ENCODE measurements at places on chromosomes 5 and 9. TPM values are rescaled to one million over a fixed set of nuclear protein-coding genes. Genes with fewer than 3 reads are reported as not detected.

- ATAC-seq, result no peak
Observed at GRCh38 chr5:134578578-134579283, 53.3 kb downstream of the JADE2 start.

DNA sequence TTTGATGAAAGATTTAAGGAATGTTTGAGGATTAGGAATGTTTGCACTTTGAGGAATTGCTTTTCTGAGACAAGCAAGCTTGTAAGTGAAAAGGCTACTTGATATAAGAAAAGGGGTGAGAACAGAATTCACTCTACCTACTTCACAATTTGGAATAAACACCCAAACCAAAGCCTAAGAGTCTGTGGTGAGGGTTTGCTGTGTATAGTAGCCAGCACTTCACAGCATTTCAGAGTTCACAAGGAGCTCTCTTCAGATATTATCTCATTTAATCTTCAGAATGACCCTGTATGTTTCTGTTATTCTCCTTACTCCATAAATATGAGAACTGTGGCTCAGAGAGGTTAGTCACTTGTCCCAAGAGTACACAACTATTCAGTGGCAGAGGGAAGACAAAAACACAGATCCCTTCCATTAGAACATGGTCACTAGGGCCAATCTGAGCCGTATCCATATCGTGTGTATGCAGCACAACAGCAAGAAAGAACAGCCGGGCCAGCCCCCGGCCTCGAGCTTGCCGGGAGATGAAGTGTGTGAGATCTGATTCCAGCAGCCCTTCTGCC is 92.4 kb downstream of the FRMD3 start:
- ATAC-seq, result no peak

GRCh38 chr5:142810081-142810480 is 39.9 kb downstream of the ARHGAP26 start:
- ATAC-seq, result no peak

GRCh38 chr5:89436464-89436863 is 553.5 kb upstream of the MEF2C start:
- ATAC-seq, result no peak

Gene FIBCD1
- total RNA-seq, result 0.20 TPM

Gene DMRT2
- total RNA-seq, result 0.12 TPM

GRCh38 chr5:62621280-62621679 is 42.7 kb downstream of the LRRC70 start:
- ATAC-seq, result no peak

Gene LVRN
- total RNA-seq, result 0.08 TPM

DNA sequence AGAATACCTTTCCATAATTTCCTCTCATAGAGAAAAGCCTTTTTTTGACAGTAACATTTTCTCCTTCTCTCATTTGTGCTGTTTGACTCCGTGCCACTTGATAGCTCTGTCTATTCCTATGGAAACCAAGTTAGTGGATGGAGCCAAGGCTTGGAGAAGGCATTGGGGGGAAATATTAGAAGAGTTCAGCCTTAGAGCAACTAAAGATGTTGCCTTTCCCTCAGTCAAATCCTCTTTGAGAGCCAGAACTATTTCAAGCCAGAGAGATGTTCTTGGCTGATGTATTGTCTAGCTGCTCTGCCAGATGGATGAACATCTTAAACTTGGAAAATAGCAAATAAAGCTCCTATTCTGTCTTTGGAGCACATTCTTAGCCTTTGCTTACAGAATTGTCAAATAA is 112.4 kb downstream of the INVS start:
- ATAC-seq, result no peak

GRCh38 chr5:78717674-78718584 is 69.4 kb upstream of the LHFPL2 start:
- no peak for ATAC-seq

DNA sequence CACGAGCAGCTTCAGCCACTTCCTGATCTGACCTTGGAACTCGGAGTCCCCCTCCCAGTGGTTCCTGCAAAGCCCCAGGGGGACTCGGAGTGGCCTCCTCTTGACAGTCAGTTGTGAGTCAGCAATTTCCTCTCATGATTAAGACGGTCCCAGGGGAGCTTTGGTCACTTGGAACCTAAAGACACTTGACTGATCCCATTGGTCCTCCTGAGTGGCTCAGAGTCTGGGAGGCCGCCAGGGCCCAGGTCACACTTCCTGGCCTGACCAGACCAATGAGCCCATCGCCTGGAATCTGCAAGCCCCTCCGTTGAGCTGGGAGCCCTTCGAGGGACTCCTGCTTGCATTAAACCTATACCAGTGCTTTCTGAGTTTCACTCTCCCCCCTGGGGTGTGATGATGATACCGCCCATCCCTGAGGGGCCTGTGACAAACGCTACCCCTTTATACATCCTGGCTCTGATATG is 29.1 kb downstream of the TSPAN17 start:
- no peak for ATAC-seq

DNA sequence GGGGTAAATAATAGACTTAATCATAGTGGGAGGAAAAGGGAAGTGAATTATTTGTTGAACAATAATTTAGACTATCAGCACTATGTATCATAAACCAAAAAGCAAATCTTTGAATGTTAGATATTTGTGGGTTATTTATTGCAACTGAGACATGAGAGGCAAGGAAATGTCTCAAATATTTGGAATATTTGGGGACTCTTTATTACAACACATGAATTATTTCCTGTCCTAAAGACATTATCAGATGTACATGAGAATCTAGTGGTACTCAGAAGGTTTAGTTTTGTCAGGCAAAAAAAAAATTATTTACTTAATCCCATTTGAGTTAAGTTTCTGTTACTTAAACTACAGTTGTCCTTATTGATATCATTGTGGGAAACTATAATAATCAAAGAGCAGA is 91.1 kb downstream of the TLR4 start:
- ATAC-seq, result no peak

GRCh38 chr9:1726993-1727759 is 288.0 kb upstream of the SMARCA2 start:
- ATAC-seq, result no peak

- ATAC-seq, result peak; percentile 94
Observed at GRCh38 chr9:72524820-72525540, 3.6 kb downstream of the TMC1 start.

GRCh38 chr9:124812441-124812876 is 35.5 kb downstream of the OLFML2A start:
- ATAC-seq, result no peak

- no peak for ATAC-seq
Observed at GRCh38 chr5:57738787-57739186, 256.2 kb upstream of the ACTBL2 start.

DNA sequence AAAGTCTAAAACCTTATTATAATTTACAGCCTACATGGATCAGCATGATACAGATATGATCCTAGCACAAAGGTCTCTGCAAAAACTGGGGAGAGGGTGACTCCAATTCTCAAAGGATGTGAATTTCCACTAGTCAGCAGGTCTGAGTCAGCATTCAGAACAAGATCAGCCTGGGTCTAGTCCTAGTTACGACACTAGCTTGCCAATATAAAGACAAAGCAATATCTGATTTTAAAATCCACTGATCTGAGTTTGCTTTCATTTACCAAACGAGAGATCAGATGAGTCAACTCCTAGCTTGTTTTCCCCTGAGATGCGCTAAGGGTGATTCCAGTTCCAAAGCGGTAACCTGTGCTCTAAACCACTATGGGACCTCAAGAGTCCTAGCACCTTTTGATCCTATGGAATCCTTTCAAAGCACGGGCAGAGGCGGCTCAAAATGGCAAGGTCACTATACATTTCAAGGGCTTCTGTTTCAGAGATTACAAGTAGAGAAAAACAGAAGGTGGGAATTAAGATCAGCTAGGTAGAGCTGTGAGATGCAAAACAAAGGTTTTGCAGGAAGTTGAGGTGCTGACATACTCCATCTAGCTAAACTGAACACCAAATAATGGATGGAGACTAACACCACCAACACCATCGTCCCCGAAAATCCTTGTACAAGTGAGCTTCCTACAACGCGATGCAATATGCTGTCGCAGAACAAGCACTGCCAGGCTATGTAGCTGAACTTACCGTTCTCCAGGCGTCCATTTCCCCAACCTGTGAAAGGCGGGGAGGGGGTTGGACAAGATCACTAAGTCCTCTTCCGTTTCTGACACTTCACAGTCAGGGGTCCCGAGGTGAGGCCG is 906 bp downstream of the SLC25A51 start:
- ATAC-seq, result peak; percentile 2

DNA sequence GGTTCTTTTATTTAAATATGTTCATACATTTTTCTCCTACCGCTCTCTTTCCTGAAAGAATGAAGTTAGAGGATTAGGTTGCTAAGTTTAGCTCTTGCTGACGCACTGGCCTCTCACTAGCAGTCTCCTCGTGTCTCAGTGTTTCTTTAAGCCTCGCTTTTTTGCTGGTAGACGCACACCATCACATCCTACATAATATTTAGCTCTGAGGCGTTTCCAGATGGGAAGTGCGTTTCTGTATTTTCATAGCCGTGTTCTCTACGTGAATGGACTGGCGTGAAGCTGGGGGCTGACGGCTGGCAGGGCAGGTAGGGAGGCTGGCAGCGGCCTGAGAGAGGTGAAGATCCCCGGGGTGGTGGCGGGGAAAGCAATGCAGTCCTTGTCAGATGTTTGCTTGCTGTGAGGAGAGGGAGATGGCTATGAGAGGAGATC is 79.2 kb upstream of the SPRY4 start:
- no peak for ATAC-seq

GRCh38 chr9:25681266-25681665 is 3.0 kb upstream of the TUSC1 start:
- no peak for ATAC-seq

GRCh38 chr5:54848581-54848980 is 136.8 kb downstream of the ESM1 start:
- no peak for ATAC-seq

DNA sequence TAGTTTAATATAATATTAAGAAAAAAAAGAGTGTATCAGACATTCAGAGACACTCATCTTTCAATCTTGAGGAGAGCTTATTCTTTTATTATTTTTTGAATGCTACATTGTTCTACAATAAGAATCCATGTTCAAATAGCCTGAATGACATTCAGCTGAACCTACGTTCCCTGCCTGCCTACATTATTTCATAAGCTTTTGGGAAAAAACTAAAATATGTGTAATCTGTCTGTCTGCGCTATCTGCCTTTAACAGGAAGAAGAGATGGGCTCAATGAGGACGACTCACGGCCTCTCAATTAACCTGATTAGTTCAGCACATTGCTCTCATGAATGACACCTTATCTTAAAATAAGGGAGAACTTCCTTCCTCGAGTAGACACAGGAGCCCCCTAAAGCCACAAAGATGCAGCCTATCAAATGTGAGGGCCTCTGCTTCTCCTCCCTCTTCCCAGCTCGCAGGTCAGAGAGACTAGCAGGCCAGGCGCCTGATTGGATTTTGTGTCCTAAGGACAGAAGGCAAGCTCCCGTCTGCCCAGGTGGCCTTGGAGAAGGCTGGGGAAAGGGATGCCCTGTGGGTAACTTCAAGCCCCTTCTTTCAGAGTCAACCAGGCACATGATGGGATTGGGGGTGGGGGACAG is 37.8 kb downstream of the EBF1 start:
- ATAC-seq, result no peak

DNA sequence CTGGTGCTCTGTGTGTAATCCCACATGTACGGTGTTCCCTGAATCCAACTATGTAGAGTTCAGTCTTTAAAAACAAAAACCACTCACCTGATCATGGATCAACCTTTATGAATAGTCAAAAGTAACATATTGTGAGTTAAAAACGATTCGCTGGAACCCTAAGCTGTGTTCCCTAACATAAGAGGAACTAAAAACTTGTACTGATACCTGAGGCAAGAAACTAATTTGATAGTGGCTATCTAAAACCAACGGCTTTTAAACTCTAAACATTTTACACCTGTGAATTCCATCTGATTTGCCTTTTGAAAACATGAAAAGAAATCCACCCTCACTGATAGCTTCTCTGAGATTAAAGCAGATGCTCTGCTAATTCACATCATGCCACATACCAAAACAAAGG is 101.5 kb downstream of the DEPDC1B start:
- no peak for ATAC-seq

DNA sequence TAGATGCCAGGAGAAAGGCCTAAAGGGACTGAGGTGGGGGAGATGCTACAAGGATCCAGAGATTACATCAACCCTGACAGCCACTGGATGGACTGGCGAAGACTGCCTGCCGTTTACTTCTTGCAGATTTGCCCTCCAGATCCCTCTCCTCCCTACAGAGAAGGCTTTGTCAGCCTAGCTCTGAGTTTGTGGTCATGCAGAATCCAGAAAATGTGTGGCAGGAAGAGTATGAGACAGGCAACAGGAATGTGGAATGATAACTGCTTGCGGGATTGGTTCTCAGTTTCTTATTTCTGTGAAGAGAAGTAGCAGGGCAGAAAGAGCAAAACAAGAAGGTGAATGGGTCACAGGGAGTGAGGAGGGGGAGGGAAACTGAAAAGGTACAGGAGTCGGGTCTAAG is 129.6 kb downstream of the TLE1 start:
- no peak for ATAC-seq

- ATAC-seq, result no peak
Observed at GRCh38 chr5:67290655-67291054, 94.1 kb upstream of the CD180 start.

DNA sequence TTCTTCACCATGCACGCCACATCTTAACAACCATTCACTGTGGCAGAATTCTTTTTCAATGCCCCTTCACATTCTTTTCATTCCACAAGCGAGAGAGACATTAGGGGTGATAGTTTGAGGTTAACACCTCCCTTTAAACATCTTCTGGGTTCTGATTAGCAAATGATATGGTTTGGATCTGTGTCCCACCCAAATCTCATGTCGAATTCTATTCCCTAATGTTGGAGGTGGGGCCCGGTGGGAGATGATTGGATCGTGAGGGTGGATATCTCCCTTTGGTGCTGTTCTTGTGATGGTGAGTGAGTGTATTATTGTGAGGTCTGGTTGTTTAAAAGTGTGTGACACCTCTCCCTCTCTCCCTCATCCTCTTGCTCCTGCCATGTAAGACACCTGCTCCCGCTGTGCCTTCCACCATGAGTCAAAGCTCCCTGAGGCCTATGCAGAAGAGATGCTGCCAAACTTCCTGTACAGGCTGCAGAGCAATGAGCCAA is 46.1 kb upstream of the RAI14 start:
- ATAC-seq, result no peak

Gene SAPCD2
- total RNA-seq, result 13.8 TPM

- ATAC-seq, result no peak
Observed at GRCh38 chr9:127875306-127875966, 2.0 kb downstream of the AK1 start.

DNA sequence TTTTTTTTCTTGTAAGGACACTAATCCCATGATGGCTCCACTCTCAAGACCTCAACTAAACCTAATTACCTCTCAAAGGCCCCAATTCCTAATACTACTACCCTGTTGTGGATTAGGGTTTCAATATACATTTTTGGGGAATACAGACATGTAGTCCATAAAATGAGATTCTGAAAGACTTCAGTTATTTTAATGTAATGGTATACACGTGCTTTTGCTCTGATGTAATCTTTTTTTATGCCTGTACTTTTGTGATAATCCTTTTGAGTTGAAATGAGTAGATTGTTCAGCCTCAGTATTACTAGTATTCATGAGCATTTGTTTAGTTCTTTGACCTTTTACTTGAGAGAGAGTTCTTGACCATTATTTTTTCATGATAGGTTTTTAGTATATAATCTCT is 9.5 kb downstream of the CEP78 start:
- ATAC-seq, result no peak

GRCh38 chr9:130938184-130938651 is 829 bp downstream of the FIBCD1 start:
- ATAC-seq, result no peak

GRCh38 chr5:116524051-116524904 is 50.3 kb downstream of the SEMA6A start:
- no peak for ATAC-seq

- no peak for ATAC-seq
Observed at GRCh38 chr9:83238871-83239640, 176.1 kb upstream of the RASEF start.
